ENCODE measurements at places on chromosomes 1 and 21.

- DNase-seq = no peak
Observed at GRCh38 chr1:26003262-26003661, 5.4 kb upstream of the PAFAH2 start.

- DNase-seq = no peak
Observed at GRCh38 chr1:37474697-37475379, 458 bp downstream of the ZC3H12A start.

DNA sequence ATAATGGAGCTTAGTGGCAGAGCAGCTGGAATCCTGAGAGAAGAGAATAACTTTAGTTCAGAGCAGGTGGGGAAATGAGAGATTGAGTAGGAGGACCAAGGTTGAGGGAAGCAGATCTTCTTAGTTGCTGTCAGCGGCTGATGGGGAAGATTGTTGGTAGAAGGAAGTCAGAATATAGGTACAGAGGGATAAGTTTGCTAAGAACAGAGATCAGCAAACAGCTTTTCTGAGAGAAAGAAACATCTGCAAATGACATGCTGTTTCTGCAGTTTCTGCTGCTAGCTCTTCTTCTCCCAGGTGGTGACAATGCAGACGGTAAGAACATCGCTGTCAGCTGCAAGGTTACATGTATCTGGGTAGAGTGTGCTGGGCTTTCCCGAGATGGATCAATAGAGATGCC is at the start of gene CD1C:
Gene CD1C, plus strand, starts transcription at position 113 of the 400 bp plus-strand sequence. Its CDS starts 142 bp downstream, at position 255.
- DNase-seq = no peak

DNA sequence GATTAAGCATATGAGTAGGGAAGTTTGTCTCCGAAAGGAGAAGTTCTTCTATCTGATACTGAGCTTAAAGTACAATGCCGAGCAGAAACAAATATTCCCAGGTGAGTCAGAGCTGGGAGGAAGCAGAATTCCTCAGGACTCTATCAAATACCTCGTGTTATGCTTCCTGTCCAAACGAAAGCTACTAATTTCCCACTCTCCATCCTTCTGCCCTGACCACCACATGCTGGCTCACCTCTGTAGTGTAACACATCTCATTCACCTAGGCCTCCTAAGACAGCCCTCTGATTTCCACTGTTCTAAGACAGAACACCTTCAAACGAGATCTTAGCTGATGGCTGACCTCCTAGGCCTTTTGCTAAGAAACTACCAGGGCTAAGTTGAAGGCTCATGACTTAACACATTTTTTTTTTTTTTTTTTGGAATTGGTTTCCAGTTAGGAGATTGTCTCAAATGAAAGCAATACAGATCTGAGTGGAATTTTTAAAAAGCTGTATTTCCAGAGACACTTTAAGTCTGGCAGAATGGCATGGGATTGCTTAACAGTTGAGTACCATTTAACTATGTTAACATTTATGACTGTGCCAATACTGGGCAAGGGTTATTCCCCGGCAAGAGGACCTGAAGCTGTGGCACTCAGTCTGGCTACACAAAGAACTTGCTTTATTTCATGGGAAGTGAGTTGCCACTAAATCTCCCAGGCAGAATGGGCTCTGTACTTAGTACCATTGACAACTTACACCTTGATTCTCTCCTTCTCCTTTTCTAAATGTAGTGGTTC is 583.4 kb downstream of the DPYD start:
- no peak for DNase-seq

DNA sequence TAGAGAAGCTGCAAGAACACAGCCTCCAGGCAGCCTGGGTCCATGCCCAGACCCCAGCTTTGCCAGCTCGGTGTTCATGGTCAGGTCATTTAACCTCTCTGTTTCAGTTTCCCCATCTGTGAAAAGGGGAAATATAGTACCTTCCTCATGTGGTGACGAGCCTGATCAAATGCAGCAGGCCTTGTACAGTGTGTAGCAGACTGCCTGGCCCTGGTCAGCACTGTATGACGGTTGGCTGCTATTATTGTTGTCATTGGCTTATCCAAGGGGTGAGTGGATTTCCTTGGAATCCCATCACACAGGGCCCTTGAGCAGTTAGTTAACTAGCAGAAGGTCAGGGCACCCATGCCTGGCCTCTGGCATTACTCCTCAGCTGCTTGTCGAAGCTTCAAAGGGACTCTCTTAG is 6.6 kb upstream of the TMEM51 start:
- DNase-seq = no peak

- no peak for DNase-seq
Observed at GRCh38 chr1:57340334-57341070, 83.4 kb downstream of the DAB1 start.

DNA sequence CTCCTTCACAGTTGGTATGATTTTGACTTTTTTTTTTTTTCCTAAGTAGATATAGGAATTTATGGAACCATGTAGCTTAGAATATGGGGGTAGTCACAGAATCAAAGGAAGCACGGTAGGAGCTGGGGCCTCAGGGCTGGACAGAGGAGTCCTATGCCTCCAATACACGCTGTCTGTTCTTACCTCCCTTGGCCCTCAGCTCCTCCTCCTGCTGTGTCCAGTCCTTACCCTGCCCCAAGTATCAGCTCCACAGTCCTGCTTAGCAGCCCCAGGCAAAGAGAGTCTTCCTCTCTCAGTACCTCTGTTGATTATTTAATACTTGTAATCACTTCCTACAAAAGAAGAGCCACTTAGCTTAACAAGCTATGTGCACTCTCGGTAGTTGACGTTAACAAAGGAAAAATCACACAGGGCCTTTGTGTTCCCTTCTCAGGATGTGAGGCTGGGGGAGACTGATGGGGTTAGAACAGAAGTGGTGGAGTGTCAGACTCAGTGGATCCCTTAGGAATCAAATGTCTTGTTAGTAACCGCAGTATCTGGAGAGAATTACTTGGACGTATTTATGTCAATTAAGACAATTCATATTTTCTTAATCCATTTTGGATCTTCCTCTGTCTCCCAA is 292.3 kb downstream of the HHAT start:
- no peak for DNase-seq

- DNase-seq = no peak
Observed at GRCh38 chr1:186799689-186800054, 29.1 kb upstream of the PLA2G4A start.

DNA sequence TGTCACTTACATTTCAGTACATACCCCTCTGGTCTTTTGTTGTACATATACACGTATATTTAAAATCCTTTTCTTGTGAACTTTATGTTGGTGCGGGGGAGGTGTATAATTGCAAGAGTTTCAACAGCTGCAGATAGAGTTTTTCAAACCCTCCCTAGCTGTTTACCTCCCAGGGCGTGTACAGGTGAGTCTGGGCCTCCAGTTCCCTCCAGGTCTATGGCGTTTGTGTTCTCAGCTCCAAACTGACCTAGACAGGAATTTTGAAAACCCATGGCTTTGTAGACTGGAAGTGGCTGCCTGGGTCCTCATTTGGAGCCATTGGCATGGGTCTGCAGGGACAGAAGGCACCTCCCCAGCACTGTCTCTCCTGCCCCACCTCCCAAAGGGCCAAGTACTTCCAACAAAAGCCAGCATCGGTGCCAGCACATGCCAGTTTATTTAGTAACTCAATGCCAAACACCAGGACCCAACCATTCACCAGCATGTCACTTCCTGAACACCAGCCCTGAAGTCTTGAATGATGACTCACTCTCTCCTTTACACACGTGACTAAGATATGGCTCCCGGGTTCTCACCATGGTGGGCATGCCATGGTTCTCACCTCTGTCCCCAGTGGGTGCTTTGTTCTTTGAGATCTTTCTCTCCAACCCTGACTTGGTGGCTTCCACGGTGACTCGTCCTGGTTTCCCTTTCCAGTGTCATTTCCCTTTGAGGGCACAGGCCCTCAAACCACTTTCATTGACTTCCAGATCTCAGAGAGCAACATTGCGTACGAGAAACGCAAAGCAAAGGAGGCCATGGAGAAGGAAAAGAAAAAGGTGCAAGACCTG is 57.3 kb upstream of the EFHD2 start:
- no peak for DNase-seq

- no peak for DNase-seq
Observed at GRCh38 chr1:189350983-189351616, 1126.6 kb downstream of the BRINP3 start.

GRCh38 chr21:27532076-27532475 is 565.2 kb upstream of the ADAMTS5 start:
- no peak for DNase-seq

GRCh38 chr1:19812875-19813642 is 2.0 kb downstream of the RNF186 start:
- DNase-seq = no peak

DNA sequence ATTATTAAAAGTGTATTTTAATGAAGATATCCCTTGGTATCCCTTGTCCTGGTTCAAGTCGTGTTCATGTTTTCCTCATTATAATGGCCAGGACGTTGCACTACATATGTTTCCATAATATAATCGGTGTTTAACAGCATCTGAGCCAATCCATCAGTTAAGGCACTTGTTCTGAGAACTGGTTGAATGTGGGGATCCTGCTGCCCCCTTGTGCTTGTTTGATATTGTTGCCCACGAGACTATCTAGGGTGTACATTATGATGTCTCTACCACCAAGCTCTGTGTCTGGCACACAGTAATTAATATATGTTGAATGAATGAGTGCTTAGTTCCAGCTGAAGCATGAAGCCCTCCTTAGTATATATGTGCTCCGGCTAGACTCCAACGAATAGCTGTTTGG is 193.0 kb downstream of the CACNA1E start:
- no peak for DNase-seq

- DNase-seq = no peak
Observed at GRCh38 chr1:97314685-97315084, 593.1 kb downstream of the PTBP2 start.

- no peak for DNase-seq
Observed at GRCh38 chr1:200178340-200178739, 150.8 kb downstream of the NR5A2 start.

- DNase-seq = peak; percentile 79
Observed at GRCh38 chr1:225881959-225882693, at the start of gene TMEM63A. TSS of gene TMEM63A (minus strand) at chr1:225882380. CDS start at chr1:225877580, 4,800 bp downstream.

DNA sequence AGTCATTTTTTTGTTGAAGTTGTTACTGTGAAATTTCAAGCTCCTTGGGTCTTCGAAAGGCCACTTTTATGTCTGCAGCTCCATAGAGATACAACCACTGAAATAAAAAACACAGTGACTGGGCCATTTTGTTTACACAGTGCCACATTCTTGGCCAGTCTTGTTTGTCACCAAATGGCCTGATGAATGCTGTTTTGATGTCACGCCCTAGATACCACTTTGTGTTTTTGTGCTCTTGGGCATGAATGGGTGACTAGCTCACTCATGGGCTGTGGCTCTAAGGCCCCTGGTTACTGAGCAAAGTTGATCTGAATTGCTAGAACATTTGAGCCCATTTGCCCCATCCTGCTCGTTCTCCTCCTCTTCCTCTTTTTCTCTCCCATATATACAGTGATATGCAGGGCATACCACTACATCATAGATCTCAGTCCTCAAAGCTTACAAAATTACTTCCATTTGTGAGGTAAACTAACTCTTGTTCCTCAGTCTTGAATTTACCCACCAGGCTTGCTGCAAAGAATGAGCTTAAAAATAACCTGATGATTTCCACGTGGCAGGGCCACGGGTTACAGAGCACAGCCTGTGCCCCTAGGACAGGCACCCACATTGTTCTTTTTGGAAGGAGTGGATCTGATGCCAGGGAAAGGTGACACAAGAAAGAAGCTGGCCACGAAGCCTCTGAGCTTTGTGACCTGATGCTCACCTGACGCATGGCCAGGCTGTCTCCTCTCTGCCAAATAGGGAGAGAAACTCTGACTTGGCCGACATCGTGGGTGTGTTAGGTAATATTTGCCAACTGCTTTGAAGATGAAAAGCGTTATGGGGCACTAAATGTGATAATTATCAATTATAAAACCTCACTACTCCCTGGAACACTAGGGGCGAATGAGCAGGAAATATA is 92.4 kb downstream of the RUNX1 start:
- DNase-seq = no peak

DNA sequence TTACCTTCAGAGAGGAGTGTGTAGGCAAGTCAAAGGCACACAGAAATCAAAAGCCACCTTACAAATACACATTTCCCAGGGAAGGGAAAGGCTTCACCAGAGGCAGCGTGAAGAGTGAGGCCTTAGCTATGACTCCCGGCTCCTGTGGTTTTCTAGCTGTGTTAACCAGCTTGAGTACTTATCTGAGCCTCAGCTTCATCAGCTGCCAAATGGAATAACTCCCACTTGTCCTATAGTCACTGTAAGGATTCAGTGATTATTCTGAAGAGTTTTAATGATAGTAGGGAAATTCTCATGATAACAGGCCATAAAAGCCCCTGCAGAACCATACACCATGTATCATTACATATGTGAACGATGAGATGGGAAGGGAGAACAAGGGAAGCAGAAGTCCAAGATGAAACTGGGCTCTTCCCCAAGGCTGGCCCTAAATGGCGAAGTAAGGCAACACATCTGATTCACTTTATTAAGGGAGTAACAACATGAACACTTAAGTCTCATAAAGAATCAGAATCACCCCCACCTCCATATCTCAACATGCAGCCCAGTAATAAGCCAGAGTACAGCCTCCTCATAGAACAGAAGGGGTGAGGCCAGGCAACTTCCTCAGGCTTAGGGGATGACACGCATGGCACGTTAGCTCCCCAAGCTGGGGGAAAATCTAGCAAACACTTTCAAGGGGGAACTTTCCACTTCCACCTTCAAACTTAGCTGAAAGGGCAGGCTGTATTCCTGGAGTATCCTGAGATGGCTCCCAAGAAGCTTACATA is 63.7 kb downstream of the SLC66A1 start:
- no peak for DNase-seq

- no peak for DNase-seq
Observed at GRCh38 chr1:89669441-89669840, 36.5 kb downstream of the LRRC8C start.

GRCh38 chr21:35090403-35090802 is 41.3 kb upstream of the RUNX1 start:
- no peak for DNase-seq

DNA sequence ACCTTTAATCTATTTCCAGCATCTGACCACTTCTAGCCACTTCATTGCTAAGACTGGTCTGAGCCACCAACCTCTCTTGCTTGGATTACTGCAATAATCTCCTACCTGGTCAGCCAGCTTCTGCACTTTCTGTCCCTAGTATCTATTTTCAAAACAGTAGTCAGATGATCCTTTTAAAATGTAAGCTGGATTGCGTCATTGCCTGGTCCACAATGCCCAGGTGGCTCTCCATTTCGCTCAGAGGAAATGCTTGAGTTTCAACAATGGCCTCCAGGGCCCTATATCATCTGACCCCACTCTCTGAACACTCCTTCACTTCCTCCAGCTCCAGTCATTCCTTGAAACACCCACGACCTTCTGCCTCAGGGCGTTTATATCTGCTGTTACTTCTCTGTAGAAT is 2.3 kb downstream of the FYB2 start:
- DNase-seq = no peak
